8988T (cell line): ENCODE measurements at places on chromosomes 3 and 15.

DNA sequence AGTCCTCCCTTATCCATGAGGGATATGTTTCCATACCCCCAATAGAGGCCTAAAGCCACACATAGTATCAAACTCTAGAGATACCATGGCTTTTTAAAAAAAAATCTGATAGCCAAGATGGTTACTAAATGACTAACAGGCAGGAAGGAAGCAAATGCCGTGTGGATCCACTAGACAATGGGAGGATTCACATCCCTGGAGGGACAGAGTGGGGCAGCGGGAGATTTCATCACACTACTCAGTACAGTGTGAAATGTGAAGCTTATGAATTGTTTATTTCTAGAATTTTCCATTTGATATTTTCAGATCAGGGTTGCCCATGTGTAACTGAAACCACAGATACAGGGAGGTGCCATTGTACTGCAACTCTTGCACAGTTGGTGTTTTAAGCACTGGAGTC is 826.6 kb downstream of the SQOR start:
- no peak for DNase-seq

DNA sequence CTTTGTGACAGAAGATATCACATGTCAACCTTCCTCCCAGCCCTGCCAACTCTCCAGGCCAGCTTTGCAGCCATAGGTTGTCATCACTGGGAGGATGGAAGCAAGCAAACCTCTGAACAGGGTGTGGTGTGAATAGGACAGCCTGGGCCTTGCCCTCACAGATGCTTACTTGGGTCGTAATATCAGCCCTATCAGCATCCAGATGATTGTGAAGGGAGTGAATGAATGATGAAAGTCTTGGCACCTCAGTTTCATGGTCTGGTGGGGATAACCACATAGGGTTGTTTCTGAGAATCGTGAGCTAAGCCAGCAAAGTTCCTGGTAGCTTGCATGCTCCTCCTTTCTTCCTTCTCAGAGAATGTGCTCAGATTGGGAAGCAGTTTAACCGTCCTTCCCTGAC is 55.1 kb upstream of the POLR2M start:
- no peak for DNase-seq

DNA sequence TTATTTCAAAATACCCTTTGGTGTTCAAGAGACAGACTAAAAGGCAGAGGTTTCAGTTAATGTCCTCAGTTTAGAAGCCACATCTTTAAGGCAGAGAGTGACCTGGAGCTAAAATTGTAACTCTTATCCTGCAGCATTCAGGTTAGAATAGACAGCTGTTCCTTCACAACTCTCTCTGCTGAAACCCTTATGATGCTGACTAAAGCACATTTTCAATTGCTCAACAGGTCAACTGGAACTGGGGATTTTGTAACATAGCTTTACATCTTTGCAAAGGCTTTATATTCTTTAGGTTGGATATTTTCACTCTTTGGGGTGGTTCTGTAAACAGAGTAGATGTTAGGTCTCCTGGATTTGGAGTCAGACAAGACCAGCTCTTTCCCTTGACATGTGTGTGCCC is 20.3 kb upstream of the PLSCR4 start:
- DNase-seq = no peak

- no peak for DNase-seq
Observed at GRCh38 chr3:117454254-117454653, 744.7 kb downstream of the TUSC7 start.

- DNase-seq = no peak
Observed at GRCh38 chr3:59237121-59237520, 187.3 kb upstream of the CFAP20DC start.

GRCh38 chr3:5022187-5022965 is 43.1 kb downstream of the BHLHE40 start:
- no peak for DNase-seq

DNA sequence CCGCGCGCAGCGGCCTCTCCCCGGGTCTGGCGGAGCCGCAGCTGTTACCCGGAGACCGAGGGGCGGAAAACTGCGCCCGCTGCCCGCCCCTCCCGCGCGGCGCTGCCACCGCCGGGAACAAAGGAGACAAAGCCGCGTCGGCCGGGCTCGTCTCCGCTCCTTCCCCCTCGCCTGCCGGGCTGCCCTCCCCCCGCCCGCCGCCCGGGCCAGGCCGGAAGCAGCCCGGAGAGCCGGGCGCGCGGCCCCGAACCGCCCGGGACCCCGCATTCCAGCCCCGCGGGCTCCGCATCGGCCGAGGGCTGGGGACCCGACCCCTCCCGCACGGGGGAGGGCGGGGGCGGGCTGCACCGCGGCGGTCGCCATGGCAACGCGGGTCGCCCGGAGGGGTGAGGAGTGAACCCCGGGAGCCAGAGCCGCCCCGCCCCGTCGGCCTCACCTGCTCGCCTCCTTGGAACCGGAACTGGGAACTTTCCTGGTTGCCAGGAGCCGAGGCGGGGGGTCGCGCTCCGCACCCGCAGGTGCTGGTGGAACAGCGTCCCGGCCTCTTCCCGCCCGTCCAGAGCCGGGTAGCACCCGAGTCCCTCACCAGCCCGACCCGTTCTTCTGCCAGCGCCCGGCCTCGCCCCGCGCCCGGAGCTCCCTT is 448 bp downstream of the PLXNB1 start:
- peak; percentile 92 for DNase-seq

- DNase-seq = peak; percentile 73
Observed at GRCh38 chr3:122415762-122416654, at the start of gene WDR5B. TSS of gene WDR5B (minus strand) at chr3:122416062. CDS start at chr3:122415528, 534 bp downstream.
